ENCODE measurements at places on chromosomes 7 and 10.

DNA sequence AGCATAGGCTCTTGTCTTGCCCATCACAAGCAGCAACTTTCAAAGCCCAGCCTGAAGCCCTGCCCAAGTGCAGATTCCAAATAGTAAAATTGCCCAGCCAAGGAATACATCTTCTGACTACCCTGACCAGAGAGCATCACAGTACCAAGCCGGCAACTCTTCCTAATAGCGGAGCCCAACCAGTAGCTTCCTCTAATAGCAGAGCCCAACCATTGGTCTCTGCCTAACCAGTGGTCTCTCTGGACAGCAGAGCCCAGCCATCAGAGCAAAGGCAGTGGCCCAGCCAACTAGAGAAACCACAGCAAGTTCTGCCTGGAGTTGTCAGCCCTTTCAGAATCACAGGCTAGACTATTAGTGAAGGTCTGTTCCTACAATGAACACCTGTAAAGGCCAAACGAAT lies 285.6 kb downstream of the HGF start:
- DNase-seq = no peak

GRCh38 chr10:110636932-110637557 lies 7.1 kb upstream of the RBM20 start:
- no peak for DNase-seq

DNA sequence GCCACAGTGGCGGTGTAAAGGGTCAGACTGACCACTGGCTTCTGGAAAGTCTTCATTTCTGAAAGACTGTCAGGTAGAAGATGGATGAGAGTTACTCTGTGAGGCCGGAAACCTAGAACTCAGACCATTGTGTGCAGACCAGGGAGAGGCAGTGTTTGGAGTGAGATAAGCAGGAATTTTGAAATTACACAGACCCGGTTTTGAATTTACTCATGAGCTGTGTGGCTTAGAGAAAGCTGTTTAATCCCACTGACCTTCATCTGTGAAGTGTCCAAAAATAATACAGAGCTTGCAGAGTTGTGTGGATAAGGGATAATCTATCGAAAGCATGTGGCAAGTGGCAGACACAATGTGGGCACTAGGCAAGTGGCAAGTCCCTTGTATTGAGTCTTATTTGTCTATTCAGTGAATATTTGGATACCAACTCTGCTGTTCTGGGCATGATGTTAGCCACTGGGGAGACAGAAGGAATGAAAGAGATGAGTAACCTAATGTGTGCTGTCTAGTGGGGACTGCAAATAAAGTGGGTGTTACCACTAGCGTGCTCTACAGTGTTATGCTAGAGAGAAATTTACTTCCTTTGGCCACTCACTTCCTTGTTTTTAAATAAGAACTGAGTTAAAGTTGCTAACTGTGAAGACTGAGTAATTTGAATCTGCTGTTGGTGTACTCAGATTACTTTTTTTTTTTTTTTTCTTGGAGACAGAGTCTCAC lies 69.4 kb downstream of the KIAA1217 start:
- no peak for DNase-seq

GRCh38 chr10:61786728-61787127 lies 114.8 kb upstream of the ARID5B start:
- DNase-seq = no peak

DNA sequence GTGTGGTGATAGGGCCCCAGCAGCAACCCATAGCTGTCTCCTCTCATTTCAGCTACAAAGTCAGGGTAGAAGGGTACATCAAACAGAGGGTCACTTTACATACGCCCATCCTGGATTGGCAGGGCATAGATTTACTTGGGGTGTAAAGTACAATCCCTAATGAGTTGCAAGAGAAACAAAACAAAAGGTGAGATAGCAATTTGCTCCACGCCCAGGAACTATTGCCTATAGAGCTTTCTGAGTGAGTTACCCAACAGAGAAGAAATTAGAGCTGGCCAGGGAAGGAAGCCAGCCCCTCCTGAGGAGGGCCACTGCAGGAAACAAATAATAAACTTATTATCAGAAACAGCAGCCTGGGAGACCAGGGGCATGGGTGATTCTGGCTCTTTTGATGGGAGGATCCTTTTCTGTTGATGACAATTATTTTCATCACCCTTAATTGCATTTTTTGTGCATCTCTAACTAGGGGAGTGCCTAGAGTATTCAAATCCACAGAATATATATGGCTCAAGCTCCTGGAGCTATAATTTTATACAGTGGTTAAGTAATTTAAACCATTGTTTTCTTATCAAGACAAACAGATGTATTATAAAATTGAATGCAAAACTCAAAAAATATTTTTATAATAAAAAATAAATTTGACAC lies 47.4 kb downstream of the SLC26A5 start:
- no peak for DNase-seq

- peak; percentile 20 for DNase-seq
Measured at GRCh38 chr10:76230921-76231285, 799.5 kb downstream of the LRMDA start.

DNA sequence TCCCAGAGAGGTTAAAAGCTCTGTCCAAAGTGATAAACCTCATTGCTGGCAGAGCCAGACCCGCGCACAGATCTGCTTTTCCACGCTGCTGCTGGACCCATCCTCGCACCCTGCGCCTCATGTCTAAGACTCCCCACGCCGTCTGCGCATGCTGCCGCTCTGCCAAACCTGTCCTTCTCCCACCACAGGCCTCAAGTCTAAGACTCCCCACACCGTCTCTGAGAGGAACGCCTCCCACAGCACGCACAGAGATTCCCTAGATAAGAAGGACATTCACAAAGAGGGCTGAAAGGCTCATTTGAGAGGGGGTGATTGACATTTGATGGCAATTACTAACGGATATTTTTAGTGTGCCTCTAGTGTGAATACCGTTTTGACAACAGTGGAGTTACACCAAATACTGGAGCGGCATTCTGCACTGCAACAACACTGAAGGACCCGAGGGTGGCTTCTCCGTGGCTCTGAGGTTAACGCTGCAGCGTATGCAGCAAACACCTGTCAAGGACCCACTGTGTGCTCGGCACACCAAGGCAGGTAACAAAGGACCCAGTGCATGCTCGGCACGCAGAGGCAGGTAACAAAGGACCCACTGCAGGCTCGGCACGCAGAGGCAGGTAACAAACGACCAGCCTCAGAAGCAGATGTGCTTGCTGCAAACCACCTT lies 231.4 kb downstream of the DNAJB6 start:
- no peak for DNase-seq

DNA sequence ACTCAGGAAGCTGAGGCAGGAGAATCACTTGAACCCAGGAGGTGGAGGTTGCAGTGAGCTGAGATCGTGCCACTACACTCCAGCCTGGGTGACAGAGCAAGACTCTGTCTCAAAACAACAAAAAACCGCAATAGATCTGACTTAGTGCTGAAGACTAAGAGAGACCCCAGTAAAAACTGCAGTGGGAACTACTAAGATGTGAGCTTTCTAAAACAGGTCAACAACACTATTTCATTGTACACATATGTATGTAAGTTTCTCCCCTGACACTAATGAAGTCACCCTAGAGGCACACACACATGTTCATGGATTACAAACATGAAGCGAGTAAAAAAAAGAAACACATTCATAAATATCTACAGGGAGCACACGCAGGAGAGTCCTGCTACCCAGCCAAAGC lies 68.3 kb downstream of the PDE1C start:
- no peak for DNase-seq

- no peak for DNase-seq
Measured at GRCh38 chr10:28214219-28214618, 88.6 kb downstream of the MPP7 start.

DNA sequence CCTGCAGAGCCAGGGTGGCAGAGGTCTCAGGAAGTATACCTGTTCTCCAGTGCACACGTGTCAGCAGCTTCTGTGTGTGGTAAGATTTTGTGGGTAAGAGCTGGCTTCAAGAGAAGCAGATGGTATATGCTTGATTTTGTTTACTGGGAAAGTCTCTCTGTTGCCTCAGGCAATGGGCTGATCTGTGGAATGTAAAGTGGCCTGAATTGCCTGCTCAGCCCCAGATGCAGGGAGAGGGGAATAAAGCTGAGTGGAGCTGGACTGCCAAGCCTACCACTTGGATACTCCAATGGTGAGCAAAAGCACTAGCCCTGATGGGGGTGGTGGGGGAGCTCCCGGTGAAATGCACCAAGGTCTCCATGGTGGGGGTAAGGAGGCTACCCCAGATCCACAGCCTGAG lies 156.1 kb downstream of the WDR11 start:
- no peak for DNase-seq

DNA sequence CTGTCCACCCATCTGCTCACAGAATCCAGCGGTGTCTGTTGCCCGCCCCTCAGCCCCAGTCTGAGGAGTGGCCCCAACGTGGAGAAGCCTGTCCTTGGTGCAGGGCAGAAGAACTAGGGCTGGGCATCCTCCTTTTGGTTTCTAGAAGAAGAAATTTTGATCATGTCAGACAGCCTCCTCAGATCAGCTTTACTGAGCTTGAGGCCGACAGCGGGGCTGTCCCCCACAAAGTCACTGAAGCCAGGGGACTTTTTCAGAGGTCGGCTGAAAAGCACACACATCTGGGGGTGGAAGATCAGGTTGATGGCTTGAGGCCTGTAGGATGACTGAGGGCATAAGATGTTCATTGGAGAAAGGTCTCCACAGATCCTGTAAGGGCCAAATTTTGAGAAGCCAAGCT lies 767.9 kb downstream of the GRID1 start:
- no peak for DNase-seq

GRCh38 chr7:4174016-4174415 lies 508.1 kb upstream of the FOXK1 start:
- DNase-seq = no peak

DNA sequence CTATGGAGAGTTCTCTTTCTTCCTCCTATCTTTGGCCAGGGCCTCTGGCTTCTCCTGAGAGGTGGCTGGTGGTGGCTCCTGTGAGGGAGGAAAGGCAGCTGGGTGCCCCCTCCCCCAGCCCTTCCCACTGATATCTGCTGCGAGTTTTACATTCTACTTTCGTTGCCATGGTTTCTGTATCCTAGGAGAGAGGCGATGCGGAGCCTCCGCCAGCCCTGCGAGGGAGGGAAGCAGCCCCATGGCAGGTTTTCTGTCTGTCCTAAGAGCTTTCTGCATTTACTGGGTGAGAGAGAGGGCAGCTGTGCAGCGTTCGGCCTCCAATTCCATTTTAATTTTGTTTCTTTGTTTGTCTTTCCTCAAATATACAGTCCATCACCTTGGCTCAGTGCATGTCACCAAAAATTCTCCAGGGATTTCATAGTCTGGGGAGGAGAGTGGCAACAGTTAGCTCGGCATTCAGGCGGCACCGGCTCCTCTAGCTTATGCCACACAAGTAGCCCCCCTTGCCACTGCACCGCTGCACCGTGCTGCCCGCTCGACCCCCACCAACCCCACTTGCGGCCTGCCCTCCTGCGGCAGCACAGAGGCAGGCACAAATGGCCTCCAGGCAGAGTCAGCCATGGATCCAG lies 20.4 kb downstream of the DNAJB12 start:
- DNase-seq = peak; percentile 78

DNA sequence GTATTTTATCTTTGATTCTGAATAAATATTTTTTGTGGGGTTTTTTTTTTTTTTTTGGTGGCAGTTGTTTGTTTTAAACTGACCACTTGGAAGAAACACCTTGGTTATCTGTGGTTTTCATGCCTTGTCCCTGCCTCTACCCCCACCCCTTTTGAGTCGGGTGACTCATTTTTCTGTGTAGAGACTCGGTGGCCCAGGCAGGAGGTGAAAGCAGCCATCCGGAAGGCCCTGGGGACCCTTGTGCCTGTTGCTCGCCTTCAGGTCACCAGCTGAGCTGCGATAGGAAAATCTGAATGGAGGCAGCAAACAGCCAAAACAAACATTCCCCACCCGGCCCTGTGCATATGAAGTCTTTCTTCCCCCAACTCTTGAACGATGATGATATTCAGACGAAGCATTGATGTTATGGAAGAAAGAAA lies 22.8 kb downstream of the CYP17A1 start:
- no peak for DNase-seq

- DNase-seq = no peak
Measured at GRCh38 chr10:6607778-6608177, 27.7 kb upstream of the PRKCQ start.

GRCh38 chr10:71084061-71084817 lies 128.1 kb upstream of the UNC5B start:
- no peak for DNase-seq

GRCh38 chr10:80485076-80485945 lies 31.2 kb downstream of the TSPAN14 start:
- DNase-seq = no peak

- DNase-seq = no peak
Measured at GRCh38 chr10:29714096-29714874, 79.5 kb upstream of the SVIL start.

DNA sequence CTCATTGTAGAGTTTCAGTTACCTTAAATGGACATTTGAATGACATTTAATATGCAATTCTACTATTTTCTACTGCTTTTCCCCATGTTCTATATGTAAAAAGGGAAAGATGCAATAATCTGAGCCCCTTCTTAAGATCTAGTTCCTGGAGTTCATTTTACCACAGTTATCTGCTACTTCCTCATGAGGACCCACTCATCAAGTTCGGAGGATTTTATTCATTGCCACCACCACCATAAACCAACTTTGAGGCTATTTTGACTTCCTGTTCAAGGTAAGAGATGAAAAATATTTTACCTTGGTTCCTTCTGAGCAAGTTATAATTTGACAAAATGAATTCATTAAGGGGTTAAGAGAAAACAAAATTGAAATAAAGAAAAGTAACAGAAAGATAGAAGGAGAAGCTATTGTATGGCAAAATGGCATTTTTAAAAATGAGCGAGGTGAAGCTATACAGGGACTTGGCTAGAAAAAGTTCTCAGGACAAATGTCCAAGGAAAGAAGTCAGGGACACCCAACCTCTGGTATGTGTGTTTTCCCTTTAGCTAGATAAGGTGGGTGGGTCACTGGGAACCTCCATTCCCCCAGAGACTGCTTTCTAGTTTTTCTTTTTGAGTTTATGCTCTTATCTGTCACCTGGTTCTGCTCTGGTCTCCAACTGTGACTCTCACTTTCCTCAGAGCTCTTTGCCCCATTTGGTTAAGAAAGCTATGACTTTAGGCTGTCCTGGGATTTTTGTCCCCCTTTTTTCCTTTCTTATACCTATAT lies 14.9 kb upstream of the FAM3C start:
- no peak for DNase-seq

DNA sequence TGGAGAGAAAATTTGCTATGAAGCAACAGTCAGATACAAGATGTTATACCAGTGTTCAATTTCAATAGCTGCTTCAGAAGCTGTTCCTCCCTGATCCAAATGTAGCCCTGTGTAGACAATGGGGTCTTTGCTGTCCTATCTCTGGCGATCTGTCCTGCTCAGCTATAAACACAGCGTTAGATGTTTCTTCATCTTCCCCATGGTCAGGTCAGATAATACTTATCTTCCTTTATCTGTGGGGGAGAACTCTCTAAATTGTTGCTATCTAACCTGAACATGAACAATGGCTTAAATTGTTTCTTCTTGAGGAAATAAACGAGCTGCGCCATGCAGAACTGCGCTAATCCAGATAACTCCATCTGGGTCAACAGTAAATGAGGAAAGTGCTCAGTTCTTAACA lies 15.6 kb upstream of the KIAA1217 start:
- DNase-seq = no peak

DNA sequence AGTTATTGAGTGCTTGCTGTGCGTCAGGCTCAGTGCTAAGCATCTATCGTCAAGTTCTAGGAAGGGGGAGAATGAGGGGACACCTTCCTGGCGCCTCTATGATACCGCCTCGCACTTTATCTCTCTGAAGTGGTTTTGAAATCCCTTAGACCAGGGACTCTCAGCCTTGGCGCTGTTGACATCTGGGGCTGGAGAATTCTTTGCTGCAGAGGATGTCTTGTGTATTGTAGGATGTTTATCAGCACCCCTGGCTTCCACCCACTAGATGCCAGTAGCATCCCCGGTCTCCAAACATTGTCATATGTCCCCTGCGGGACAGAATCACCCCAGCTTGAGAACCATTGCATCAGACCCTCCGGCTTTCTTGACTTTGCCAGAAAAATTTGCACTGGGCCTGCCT lies 285.5 kb downstream of the CCDC3 start:
- DNase-seq = no peak

Measured in NCI-H526 treated with DMSO at 0.1 percent for 48 hours (cell line).